Osteocyte (in vitro differentiated cells): ENCODE measurements at places on chromosomes 3 and 15. TPM values are rescaled to one million over a fixed set of nuclear protein-coding genes. Genes with fewer than 3 reads are reported as not detected.

The MYZAP gene
- 1.4 and 1.5 TPM in 2 replicates for total RNA-seq

The DNAH1 gene
- total RNA-seq = 9.4 and 9.7 TPM in 2 replicates

GRCh38 chr3:25534007-25534406 lies 105.9 kb downstream of the RARB start:
- DNase-seq = no peak

The ANKRD34C gene
- 0.08 TPM in 1 of 2 replicates, not detected in the other for total RNA-seq

- DNase-seq = no peak
Measured at GRCh38 chr3:39220407-39221140, 28.2 kb upstream of the XIRP1 start.

GRCh38 chr15:65738649-65739048 lies 53.4 kb downstream of the DENND4A start:
- no peak for DNase-seq

DNA sequence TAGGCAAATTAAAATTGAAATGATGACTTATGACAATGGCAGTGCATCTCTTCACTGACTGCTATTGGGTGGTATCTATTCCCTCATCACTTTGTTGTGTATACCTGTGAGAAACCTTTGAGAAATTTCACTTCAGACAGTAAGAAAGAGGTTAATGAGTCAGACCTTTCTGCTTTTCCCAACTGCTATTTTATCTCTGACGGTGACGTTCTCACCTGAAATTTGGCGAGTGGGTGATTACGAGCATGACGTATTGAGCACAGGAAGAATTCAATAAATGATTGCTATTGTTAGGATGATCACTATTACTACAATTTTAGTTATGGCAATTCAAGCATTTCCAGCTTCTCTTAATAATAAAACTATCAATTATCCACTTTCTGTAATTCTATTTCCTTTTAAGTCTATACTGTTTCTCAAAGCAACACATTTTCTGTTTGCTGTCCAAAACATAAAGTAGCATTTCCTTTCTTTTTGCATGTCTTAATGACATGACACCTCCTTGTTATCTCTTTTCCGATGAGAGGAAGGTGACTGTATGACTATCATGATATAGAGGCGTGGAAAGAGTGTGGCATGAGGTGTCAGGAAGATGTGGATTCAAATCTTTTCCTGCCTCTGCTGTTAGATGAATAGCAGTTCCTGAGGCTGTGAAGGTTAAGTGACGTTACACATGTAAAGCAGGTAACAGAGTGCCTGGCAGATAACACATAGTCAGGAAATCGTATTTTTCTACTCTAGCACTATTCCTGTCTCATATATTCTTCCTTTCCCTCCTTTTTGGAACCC lies 504.9 kb upstream of the SEMA6D start:
- no peak for DNase-seq

- no peak for DNase-seq
Measured at GRCh38 chr15:44657378-44657777, 6.1 kb downstream of the SPG11 start.

- DNase-seq = no peak
Measured at GRCh38 chr15:64141798-64142512, 9.6 kb upstream of the SNX22 start.

DNA sequence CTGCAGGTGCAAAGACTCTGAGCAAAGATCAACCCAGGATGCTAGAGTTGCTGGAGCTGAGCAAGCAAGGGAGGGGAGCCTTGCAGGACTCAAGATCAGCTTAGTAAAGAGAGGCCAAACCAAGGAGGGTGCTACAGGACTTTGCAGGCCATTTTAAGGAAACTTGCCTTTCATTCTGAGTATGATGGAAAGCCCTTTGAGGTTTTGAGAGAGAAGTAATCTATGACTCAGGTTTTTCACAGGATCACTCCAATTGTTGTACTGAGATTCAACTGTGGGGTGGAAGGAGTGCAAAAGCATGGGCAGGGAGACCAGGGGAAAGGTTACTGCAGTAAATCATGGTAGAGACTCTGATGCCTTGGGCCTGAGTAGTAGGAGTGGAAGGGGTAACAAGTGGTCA lies 260.4 kb upstream of the GPR149 start:
- no peak for DNase-seq

DNA sequence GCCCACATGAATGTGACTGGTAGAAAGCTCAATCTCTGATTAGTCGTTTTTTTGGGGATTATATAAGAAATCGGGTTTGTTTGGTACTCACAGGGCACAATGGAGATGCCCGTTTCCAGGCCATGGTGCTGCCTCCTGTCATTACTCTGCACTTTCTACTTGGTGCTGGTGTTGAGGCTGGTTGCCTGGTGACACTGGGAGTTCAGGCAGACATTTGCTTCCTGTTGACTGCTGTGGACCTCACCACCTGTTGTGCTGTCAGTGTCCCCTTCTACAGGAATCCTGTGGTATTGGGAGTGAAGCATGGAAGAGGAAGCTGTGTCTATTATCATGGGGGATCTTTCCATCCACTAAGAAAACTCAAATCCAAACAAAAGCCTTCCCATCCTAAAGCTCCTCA lies 227.2 kb upstream of the TBL1XR1 start:
- DNase-seq = no peak

DNA sequence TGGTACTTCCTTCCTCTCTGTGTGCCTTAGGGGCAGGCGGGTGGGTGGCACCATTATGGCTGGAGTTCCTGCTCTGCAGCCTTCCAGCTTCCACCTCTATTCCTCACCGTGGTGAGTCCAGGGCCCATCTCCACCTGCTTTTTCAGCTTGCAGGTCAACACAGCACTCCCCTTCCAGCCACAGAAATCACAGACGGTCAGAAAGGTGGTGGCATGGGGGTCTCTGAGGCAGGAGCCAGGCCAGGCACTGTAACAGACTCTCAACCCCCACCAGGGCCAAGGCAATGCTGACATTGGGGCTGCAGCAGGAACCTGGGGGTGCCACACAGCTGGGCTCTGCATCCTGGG lies 16.6 kb downstream of the KLF15 start:
- peak; percentile 73 for DNase-seq

GRCh38 chr3:66597308-66597863 lies 96.6 kb upstream of the LRIG1 start:
- DNase-seq = no peak

The ZDHHC23 gene
- total RNA-seq = 0.18 and 0.27 TPM in 2 replicates

The CD80 gene
- not detected in 2 replicates for total RNA-seq

The ZIC4 gene
- 8.6 and 8.8 TPM in 2 replicates for total RNA-seq

The TIGIT gene
- total RNA-seq = not detected in 2 replicates

- DNase-seq = no peak
Measured at GRCh38 chr3:13785351-13785750, 94.5 kb downstream of the WNT7A start.

The PROK2 gene
- not detected in 2 replicates for total RNA-seq

DNA sequence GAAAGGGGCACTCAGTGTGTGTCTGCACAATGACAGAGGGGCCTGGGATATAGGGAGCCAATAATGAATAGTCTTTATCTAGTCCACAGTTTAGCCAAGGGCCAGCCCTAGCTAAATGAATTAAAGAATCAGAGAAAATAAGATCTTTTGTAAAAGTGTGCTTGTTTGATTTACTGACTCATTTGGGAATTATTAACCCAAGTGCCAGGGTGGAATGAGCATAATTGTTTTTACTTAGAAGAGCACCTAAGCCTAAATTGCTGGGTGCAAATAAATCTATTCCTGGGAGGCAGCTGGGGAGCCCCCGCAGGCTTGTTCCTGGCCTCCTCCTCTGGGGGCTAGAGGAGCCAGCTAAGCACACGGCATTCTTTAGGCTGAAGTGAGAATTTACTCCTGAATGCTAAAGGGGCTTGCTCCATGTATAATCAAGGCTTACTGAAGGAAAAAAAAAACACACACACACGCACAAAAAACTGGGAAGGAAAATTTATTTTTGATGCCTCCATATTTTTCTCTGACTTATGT lies 405.3 kb upstream of the SUCLG2 start:
- DNase-seq = no peak

The NOP10 gene
- 200 and 205 TPM in 2 replicates for total RNA-seq

- DNase-seq = no peak
Measured at GRCh38 chr15:95326431-95327182, 1003.9 kb upstream of the NR2F2 start.

The XXYLT1 gene
- 35.1 and 35.8 TPM in 2 replicates for total RNA-seq

The IMPG2 gene
- total RNA-seq = 0.60 and 0.73 TPM in 2 replicates

GRCh38 chr3:170488802-170489201 lies 70.1 kb downstream of the CLDN11 start:
- DNase-seq = no peak

The IL5RA gene
- total RNA-seq = not detected in 2 replicates

The CNTN3 gene
- 0.29 and 0.35 TPM in 2 replicates for total RNA-seq

- no peak for DNase-seq
Measured at GRCh38 chr3:82558081-82558480, 796.6 kb upstream of the GBE1 start.

DNA sequence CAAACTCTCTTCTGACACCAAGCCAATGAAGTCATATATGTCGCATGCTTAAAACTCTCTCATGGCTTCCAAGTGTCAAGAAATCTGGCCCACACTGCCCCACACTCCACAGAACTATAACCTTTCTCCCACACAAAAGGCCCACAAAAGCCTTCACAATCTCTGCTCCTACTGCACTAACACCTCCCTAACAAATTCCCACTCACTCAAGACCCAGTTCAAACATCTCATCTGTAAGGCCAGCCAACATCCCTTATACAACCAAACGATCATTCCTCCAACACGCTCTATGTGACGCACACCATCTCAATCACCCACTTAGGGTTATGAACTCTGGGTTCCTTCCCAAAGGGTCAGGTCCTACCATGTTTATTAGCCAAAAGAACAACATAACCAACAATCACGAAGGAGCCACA lies 13.5 kb downstream of the TBC1D2B start:
- no peak for DNase-seq

DNA sequence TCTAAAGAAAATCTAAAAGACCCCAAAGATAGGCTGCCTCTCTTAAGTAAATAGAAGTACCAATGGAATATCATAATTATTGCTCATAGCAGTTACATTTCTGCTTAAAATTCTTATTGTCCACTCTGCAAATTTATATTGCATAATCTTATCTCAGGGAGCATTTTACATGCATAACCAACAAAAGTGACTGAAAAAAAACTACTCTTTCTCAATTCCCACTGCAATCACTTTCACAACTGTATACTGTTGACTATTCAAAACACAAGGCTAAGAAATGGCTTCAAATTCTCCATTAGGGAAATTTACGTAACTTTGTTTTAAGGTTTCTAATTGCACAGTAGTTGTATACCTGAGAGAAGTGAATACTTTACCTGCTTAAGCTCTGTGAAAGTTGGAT lies 56.3 kb downstream of the HMG20A start:
- DNase-seq = no peak
